Osteocyte (in vitro differentiated cells): ENCODE measurements at places on chromosomes 7 and 10. TPM values are rescaled to one million over a fixed set of nuclear protein-coding genes. Genes with fewer than 3 reads are reported as not detected.

SAMD9 gene
- 15.0 and 15.6 TPM in 2 replicates for total RNA-seq

RBP4 gene
- total RNA-seq: 0.56 and 0.63 TPM in 2 replicates

GPC2 gene
- 8.1 and 12.6 TPM in 2 replicates for total RNA-seq

CDC14C gene
- total RNA-seq: not detected in 2 replicates

CELF2 gene
- total RNA-seq: 33.8 and 35.8 TPM in 2 replicates

NUTM2A gene
- 1.2 and 1.5 TPM in 2 replicates for total RNA-seq

PLXDC2 gene
- total RNA-seq: 33.2 and 36.4 TPM in 2 replicates

TLX1 gene
- total RNA-seq: not detected in 2 replicates

MMP21 gene
- 0.18 TPM in 1 of 2 replicates, not detected in the other for total RNA-seq

ADCY1 gene
- total RNA-seq: 0.05 and 0.08 TPM in 2 replicates

SMNDC1 gene
- 28.9 and 31.7 TPM in 2 replicates for total RNA-seq

GIMAP5 gene
- not detected in 2 replicates for total RNA-seq

MBLAC1 gene
- 2.3 TPM in 2 replicates for total RNA-seq

ZNF727 gene
- total RNA-seq: not detected in 2 replicates

GARIN1A gene
- total RNA-seq: 3.9 TPM in 2 replicates

C10orf67 gene
- not detected in 2 replicates for total RNA-seq

- H3K36me3 ChIP-seq: no peaks in the 10 kb centered on the region
- H3K27ac ChIP-seq: no peak overlapping the region
- no peak overlapping the region for H3K4me3 ChIP-seq
- peaks cover 56% of the 10 kb centered on the region for H3K4me1 ChIP-seq
- H3K27me3 ChIP-seq: no peaks in the 10 kb centered on the region
Measured at GRCh38 chr7:45975367-45975766, 54.3 kb upstream of the IGFBP3 start.

- peaks cover 5% of the 10 kb centered on the region for H3K27me3 ChIP-seq
- peaks cover 8% of the 10 kb centered on the region for H3K4me1 ChIP-seq
- no peak overlapping the region for H3K4me3 ChIP-seq
- no peaks in the 10 kb centered on the region for H3K36me3 ChIP-seq
- no peak for DNase-seq
- H3K27ac ChIP-seq: no peak overlapping the region
Measured at GRCh38 chr10:33055625-33056024, 97.6 kb upstream of the ITGB1 start.

- H3K27me3 ChIP-seq: peaks cover 23% of the 10 kb centered on the region
- H3K4me1 ChIP-seq: peaks cover 27% of the 10 kb centered on the region
- DNase-seq: no peak
- no peaks in the 10 kb centered on the region for H3K36me3 ChIP-seq
Measured at GRCh38 chr10:84820120-84820519, 491.7 kb downstream of the CCSER2 start.

GRCh38 chr7:99115379-99115778, 28.5 kb downstream of the SMURF1 start:
- H3K36me3 ChIP-seq: peaks cover 34% of the 10 kb centered on the region
- H3K4me1 ChIP-seq: peaks cover 48% of the 10 kb centered on the region
- H3K27ac ChIP-seq: no peak overlapping the region

DNA sequence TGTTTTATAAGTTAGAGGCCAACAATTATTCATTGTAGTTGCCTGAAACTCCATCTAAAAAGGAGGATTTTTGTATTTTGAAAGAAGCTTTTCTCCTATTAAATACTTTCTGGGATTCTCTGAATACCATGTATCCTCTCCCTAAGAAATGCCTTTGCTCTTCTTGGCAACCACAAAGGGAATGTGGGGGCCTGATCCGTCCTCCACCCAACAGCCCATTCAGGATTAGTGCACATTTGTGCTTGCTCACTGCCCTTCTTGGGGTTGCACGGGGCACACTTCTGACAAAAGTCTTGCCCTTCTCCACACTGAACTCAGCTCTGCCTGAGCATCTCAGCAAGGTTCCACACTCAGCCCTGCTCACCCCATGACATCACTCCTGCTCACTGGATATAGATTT, 194.2 kb downstream of the SLC25A13 start:
- H3K4me1 ChIP-seq: peaks cover 10% of the 10 kb centered on the region
- peaks cover 19% of the 10 kb centered on the region for H3K36me3 ChIP-seq
- H3K4me3 ChIP-seq: no peak overlapping the region
- no peak for DNase-seq
- H3K27ac ChIP-seq: no peak overlapping the region
- H3K27me3 ChIP-seq: no peaks in the 10 kb centered on the region

DNA sequence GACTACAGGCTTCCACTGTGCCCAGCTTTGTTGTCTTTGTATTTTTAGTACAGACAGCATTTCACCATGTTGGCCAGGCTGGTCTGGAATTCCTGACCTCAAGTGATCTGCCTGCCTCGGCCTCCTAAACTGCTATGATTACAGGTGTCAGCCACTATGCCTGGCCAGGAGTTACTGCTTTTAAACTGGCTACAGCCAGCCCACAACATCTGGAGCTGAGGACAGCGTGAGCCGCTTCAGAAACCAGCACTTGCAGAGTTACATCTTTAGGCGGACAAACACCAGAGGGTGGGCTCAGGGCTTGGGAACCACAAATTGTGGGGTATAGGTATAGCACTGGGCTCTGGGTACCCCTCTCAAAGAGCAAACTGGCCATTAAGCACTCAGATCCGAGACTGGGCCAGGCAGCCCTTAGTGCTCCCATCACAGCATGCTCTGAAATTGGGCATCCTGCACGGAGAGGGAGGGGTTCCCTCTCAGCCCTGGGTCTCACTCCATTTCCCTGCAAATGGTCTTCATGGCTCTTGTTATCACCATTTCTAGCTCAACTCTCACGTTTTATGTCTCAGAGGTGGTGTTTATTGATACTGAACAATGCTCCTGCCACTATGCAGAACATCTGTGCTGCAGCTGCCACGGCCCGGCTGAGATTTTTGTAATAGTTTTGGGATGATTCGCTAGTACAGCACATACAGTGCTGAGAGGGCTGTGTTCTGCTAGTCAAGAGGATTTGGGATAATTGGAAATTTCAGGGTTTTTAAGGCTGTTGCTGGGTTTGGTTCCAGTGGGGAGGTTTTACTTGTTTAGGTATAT, 146.4 kb upstream of the LYZL2 start:
- no peak for DNase-seq
- peak overlapping the region; percentile 54 for H3K27ac ChIP-seq
- H3K4me1 ChIP-seq: peaks cover 20% of the 10 kb centered on the region

- H3K4me3 ChIP-seq: no peak overlapping the region
- H3K27ac ChIP-seq: no peak overlapping the region
Measured at GRCh38 chr10:131830446-131831130, 70.2 kb upstream of the PPP2R2D start.

GRCh38 chr7:79930604-79931003, 204.0 kb upstream of the GNAI1 start:
- H3K27me3 ChIP-seq: peaks cover 13% of the 10 kb centered on the region
- H3K4me1 ChIP-seq: no peaks in the 10 kb centered on the region
- H3K4me3 ChIP-seq: no peak overlapping the region
- DNase-seq: no peak
- H3K36me3 ChIP-seq: no peaks in the 10 kb centered on the region
- H3K27ac ChIP-seq: no peak overlapping the region

- H3K27me3 ChIP-seq: no peaks in the 10 kb centered on the region
- no peaks in the 10 kb centered on the region for H3K36me3 ChIP-seq
Measured at GRCh38 chr7:119572132-119572531, 700.8 kb upstream of the KCND2 start.

DNA sequence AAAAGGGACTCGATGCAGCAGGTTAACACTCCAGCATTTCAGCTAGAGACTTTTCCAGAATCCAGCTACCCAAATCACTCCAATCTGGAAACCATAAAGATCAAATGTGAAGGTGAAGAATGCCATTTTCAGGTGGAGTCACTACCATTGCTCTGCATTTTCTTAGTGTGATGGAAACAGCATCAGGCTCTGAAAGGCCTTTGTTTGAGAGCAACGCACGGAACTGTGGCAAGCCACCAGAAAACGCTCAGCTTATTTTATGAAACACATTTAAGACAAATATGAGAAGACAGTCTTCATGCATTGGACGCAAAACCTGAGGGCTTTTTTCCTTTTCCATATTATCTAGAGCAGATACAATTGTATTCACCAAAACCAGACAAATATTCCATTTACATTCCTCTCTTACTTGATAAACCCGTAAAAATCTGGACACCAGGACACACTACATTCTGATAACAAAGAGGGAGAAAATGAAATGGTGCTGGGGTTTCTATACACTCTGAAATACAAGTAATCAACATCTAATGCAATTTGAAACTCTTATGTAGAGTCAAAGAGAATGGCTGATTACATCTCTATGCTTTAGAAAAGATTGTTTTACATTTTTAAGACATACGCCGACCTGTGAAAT, 99.1 kb downstream of the NRP1 start:
- DNase-seq: no peak
- no peaks in the 10 kb centered on the region for H3K27me3 ChIP-seq
- peaks cover 47% of the 10 kb centered on the region for H3K36me3 ChIP-seq
- H3K4me1 ChIP-seq: peaks cover 86% of the 10 kb centered on the region

GRCh38 chr7:98956937-98957336, 78.6 kb downstream of the TRRAP start:
- H3K27ac ChIP-seq: no peak overlapping the region
- peaks cover 70% of the 10 kb centered on the region for H3K36me3 ChIP-seq
- no peaks in the 10 kb centered on the region for H3K4me1 ChIP-seq
- H3K4me3 ChIP-seq: no peak overlapping the region
- no peak for DNase-seq

GRCh38 chr7:96361116-96361857, 39.4 kb upstream of the SLC25A13 start:
- H3K36me3 ChIP-seq: no peaks in the 10 kb centered on the region
- H3K4me3 ChIP-seq: no peak overlapping the region
- no peak overlapping the region for H3K27ac ChIP-seq
- no peaks in the 10 kb centered on the region for H3K4me1 ChIP-seq
- H3K27me3 ChIP-seq: peaks cover 13% of the 10 kb centered on the region
- DNase-seq: no peak

- no peaks in the 10 kb centered on the region for H3K36me3 ChIP-seq
- H3K4me3 ChIP-seq: peak overlapping the region; percentile 77
- H3K4me1 ChIP-seq: peaks cover 51% of the 10 kb centered on the region
- no peak for DNase-seq
- H3K27me3 ChIP-seq: peaks cover 7% of the 10 kb centered on the region
Measured at GRCh38 chr7:28957064-28957750, 923 bp downstream of the TRIL start.

- H3K27ac ChIP-seq: no peak overlapping the region
- H3K4me3 ChIP-seq: no peak overlapping the region
- no peak for DNase-seq
- H3K4me1 ChIP-seq: no peaks in the 10 kb centered on the region
Measured at GRCh38 chr10:35758076-35758475, 116.0 kb upstream of the FZD8 start.

- H3K36me3 ChIP-seq: no peaks in the 10 kb centered on the region
- DNase-seq: no peak
- H3K27me3 ChIP-seq: no peaks in the 10 kb centered on the region
- no peak overlapping the region for H3K4me3 ChIP-seq
- H3K4me1 ChIP-seq: peaks cover 39% of the 10 kb centered on the region
Measured at GRCh38 chr10:35910234-35910633, 268.1 kb upstream of the FZD8 start.
